ENCODE measurements at places on chromosomes 3 and 15.

- DNase-seq = no peak
Measured at GRCh38 chr15:60179786-60180391, 175.8 kb downstream of the FOXB1 start.

DNA sequence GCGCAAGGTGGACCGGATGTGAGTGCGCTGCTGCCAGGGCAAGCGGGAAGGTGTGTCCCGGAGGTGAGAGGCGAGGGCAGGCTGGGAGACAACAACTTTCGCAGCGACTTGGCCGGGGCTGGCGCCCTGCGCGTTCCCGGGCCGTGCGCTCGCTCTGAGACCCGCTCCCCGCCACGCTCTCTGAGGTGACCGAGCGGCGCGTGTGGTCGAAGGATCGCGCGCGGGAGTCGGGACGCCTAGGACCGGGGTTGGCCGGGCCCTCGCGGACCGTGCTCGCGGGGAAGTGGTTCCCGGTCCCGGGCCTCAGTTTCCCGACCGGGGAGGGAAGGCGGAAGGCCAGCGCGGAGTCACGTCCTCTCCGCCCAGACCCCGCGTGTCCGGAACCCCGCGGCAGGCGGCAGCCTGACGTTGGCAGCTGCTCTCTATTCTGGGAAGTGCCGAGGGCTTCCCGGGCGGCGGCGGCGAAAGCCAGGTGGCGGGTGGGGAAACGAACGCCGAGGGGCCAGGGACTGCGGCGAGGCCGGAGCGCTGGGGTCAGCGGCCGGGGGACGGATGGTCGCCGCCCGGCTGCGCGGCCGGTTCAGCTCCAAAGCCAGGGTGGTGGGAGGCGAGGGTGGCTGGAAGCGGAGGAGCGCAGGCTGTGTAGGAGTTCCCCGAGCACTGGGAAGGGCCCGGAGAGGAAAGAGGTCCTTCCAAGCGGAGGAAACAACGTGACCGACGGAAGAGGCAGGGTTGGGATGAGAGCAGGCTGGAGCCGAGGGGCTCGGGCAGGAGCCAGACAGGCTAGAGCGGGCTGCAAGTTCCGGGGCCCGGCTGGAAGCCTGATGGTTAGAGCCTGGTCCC lies 1.0 kb upstream of the IGF2BP2 start:
- no peak for DNase-seq

DNA sequence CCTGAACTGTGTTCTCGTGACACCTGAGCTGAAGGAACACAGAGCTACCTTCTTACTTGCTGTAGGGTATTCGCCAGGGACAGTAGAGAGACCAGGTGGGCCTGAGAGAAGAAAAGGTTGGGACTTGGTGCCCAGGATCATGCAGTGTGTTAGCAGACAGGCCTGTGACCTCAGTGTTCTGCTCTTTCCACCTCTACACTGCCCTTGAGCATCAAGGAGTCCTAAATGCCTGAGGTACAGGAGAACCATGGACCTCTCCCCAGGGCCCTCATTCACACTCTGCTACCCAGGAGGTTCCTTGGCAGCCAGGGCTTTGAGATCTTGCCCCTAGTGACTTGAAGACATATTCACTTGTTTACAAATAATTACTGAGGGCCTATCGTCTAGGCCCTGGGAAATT lies 22.2 kb upstream of the JMJD7 start:
- DNase-seq = no peak

- no peak for DNase-seq
Measured at GRCh38 chr15:63809452-63809851, 24.3 kb downstream of the HERC1 start.

- DNase-seq = no peak
Measured at GRCh38 chr3:190017521-190018288, 103.0 kb downstream of the P3H2 start.

DNA sequence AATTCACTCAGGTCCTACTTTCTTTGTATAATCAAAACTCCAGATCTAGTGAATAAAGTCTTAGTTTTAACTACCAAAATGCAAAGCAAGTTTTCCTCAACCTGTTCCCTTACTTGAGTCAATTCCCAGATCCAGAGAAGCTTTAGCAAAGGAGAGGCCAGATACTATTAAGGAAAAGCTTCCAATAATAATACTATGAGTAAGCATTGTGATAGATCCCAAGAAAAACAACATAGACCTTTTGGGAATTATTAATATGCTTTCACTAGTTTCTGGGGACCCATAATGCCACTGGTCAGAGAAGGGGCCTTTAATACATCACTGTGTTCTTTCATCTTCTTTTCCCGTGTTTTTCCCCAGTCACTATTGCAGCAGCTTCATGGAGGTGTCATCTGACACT lies 339.9 kb upstream of the CDIN1 start:
- no peak for DNase-seq

- DNase-seq = no peak
Measured at GRCh38 chr3:126573492-126574117, 14.9 kb upstream of the C3orf22 start.

DNA sequence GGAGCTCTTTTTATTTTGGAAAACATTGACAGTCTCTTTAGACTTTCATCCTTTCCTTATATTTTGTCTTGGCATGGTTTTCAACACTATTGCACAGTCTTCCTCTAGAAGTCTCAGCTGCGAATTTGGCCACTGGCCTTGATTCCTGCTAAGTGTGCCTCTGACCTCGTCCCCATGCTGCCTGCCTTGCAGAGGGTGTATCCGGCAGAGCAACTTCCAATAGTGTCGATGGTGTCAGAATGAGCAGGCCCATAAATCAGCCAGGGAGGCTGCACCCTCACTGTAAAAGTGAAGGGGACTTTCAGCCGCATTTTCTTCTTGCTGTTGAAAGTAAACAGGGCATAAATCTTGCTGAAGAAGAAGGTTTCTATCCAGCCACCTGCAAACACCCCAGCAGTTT lies 336.7 kb upstream of the TRIM42 start:
- DNase-seq = no peak

GRCh38 chr3:121835465-121835801 lies 424 bp downstream of the EAF2 start:
- DNase-seq = no peak
